Esophagus squamous epithelium (tissue), 5 donors: ENCODE measurements at places on chromosomes 12 and 14. TPM values are rescaled to one million over a fixed set of nuclear protein-coding genes. Genes with fewer than 3 reads are reported as not detected.

The CEBPE gene
- not detected for total RNA-seq

The PTGER2 gene
- 0.31 TPM for total RNA-seq

The MANSC4 gene
- total RNA-seq: not detected

The PLBD1 gene
- 62.8 TPM for total RNA-seq

The CD163L1 gene
- 0.61 TPM for total RNA-seq

The IL31 gene
- total RNA-seq: not detected

The TAS2R42 gene
- not detected for total RNA-seq

The SIRT4 gene
- total RNA-seq: 0.70 TPM

The TAS2R8 gene
- not detected for total RNA-seq

The ISM2 gene
- total RNA-seq: not detected

The BHLHE41 gene
- 2.3 TPM for total RNA-seq

The IFNG-AS1 gene
- total RNA-seq: 0.57 TPM

The SCARB1 gene
- total RNA-seq: 9.2 TPM

The SUPT16H gene
- 50.9 TPM for total RNA-seq

The INSM2 gene
- not detected for total RNA-seq

The CACNA1C gene
- 2.1 TPM for total RNA-seq

The DCAF11 gene
- 78.6 TPM for total RNA-seq

The LBHD2 gene
- not detected for total RNA-seq

The GDF3 gene
- total RNA-seq: not detected

The TSPAN11 gene
- 1.5 TPM for total RNA-seq
